ENCODE measurements at places on chromosomes 13 and 19.

DNA sequence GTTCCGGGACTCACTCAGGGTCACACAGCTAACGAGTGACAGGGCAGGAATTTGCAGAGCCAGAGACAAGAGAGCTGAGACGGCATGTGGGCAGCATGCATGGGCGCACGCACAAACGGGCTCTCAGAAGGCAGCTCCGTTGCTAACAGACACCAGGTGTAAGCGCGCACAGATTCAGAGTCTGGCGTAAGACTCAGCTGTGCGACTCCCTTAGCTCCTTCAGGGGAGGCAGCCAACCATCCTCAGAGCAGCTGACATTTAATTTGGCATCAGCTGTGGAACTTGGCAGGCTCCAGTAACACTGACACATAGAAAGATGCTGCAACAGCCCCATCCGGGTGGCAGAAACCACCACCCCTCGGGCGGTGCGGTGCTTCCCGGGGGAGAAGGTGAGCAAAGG is 7.5 kb upstream of the TM6SF2 start:
- DNase-seq = no peak

- no peak for DNase-seq
Measured at GRCh38 chr19:49409441-49410029, 13.7 kb downstream of the PTH2 start.

DNA sequence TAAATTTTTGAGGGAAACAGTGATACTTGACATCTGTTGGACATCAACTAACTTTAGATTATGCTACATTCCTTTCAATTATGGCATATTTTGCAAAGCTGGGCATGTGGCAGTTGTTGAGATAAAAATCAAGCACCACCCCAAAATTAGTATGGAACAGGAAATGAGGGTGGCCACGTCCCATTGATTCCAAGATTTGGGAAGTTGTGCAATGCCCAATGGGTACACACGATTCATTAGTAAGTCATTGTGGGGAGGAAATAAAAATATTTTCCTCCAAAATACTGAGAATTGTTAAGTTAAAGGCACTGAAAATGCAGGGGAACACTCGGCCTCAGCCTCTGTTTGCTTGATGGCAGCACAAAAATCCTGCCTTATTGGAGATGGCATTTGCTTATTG is 7.6 kb downstream of the ERICH6B start:
- no peak for DNase-seq

- no peak for DNase-seq
Measured at GRCh38 chr13:21059641-21060337, 1.6 kb downstream of the LATS2 start.

GRCh38 chr19:13430790-13431582 is 75.3 kb downstream of the CACNA1A start:
- DNase-seq = peak; percentile 68

- no peak for DNase-seq
Measured at GRCh38 chr13:85312071-85312470, 487.1 kb downstream of the SLITRK6 start.

DNA sequence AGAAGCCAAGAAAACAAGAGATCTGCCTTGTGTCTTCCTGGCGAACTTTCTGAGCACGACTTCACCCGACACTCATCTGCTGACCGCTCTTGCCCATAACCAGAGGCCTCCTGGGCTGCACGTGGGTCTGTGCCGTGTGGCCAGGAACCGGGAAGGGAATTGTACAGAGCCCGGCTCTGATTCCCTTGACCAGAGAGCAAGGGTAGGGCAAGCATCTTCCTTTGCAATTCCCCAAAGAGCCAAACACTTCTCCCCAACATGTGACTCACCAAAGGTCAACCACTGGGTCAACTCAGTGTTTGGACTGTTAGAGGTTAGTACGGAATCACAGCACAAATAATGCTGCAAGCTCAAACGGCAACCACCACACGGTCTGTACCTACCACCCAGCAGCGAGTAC is 48.9 kb downstream of the KLF2 start:
- no peak for DNase-seq

GRCh38 chr13:108526286-108526685 is 103.1 kb upstream of the MYO16 start:
- DNase-seq = no peak

DNA sequence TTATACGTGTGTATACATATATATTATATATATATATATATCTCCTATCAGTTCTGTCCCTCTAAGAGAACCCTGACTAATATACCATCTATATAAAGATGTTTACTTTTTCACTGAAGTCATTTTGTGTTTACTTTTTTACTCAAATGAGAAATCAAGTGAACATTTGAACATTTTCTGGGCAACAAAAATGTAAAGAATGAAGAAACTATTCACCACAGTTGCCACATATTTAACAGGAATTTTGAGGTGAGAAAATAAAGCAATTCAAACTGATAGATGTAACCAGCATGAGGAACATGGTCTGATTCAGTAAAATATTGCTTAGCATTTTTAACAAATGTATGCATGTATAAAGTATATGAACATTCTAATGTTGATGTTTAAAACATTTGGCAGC is 299.2 kb upstream of the KLHL1 start:
- no peak for DNase-seq

GRCh38 chr13:21796066-21796465 is 125.2 kb downstream of the FGF9 start:
- DNase-seq = no peak

DNA sequence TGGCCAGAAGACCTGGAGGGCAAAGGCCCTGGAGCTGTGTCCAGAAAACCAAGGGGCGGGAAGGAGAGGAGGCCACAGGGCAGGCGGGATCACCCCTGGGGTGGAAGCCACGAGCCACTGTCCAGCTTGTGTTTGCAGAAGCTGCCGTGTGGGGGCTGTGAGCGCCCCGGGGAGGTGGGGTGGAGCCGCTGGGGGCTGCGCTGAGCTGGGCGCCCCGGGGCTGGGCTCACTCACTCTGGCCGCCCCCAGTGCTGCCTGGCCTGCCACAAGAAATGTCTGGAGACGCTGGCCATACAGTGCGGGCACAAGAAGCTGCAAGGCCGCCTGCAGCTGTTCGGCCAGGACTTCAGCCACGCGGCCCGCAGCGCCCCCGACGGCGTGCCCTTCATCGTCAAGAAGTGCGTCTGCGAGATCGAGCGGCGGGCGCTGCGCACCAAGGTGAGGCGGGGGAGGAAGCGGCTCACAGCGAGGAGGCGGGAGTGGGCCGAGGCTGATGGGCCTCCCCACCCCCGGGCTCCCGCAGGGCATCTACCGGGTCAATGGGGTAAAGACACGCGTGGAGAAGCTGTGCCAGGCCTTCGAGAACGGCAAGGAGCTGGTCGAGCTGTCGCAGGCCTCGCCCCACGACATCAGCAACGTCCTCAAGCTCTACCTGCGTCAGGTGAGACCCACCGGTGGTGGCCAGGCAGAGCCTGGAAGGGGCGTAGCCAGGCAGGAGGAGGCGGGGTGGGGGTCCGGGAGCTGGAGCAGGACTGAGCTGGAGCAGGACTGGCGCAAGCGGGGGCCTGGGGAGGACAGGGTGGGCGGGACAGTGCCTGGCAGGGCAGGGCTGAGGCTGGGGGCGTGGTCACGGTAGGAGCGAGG is 13.6 kb downstream of the POLR2E start:
- DNase-seq = no peak

DNA sequence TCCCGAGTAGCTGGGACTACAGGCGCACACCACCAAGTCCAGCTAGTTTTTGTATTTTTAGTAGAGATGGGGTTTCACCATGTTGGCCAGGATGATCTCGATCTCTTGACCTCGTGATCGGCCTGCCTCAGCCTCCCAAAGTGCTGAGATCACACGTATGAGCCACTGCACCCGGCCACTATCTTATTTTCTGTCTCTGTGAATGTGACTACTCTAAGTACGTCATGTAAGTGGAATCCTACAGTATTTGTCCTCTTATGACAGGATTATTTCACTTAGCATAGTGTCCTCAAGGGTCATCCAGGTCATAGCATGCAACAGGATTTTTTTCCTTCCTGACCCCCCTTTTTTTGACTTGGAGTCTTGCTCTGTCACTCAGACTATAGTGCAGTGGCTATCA is 4.8 kb upstream of the TMEM91 start:
- no peak for DNase-seq

DNA sequence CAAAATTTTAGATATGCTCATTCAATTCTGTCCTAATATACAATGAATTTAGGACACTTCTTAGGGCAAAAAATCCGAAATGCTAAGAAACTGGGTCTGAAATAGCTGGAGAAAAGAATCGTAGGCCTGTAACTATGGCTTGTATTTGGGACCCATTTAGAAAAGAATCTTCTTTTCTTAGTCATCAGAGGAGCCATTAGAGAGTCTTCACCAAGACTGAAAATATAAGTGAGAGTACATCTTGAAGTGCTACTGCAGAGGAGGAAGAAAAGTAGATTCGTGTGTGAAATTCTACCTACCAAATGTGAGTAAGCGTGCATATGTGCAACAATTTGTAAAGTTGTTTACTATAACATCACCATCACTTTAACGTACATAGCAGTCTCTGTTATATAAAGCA is 8.8 kb upstream of the DACH1 start:
- DNase-seq = no peak

DNA sequence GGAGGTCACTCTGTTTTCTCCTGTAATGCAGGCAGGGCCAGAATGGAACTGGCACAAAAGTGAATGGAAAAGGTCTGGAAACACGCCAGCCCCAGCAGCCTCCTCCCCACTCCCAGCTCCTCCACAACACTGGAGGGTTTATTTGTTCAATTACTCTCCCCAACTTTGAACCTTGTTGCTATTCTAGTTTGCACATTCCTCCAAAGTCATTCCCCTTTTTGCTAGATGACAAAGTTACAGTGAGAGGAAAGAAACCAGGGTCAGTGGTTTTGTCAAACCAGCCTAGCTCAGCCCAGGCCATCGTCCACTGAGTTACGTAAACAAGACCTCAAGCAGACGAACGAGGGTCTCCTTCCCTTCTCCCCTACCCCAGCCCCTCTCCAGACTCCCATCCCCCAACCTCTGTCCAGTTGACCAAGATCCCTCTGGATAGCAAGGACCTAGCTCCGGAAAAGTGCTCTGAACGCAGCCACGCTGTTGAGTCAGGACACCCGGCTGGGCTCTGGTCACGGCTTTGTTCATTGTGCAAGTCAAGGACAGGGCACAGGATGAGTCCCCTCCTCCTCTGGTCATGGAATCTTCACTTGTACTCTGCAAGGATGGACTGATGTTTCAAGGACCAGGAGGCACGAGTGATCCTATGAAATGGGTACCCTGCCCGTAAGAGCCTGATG is 180.0 kb downstream of the USP12 start:
- no peak for DNase-seq

DNA sequence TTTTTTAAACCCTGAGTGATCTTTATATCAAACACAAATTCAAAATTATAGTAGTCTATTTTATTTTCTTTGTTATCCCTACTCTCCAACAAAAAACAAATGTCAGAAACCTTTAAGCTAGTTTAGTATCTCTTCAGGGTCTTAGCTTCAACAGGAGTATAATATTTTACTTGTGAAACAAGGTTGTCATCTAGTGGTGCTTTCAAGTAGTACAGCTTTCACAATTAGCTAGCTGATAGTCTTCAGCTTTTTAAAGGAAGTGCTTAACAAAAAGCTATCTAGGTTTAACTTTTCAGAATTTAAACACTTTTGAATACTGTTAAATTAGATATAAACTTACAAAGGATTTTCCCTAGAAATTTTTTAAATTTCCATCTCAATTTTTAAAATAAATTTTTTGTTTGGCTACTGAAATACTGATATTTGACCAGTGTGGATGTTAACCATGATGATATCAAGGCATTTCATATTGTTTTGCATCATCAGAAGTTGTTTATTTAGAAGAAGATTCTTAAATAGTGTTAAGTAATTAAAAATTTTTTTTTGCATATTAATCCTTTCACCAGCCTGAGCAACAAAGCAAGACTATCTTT is 34.2 kb downstream of the TDRD3 start:
- no peak for DNase-seq
